Glomerular endothelial cell (primary cell): ENCODE measurements at places on chromosomes 7 and 10. TPM values are rescaled to one million over a fixed set of nuclear protein-coding genes. Genes with fewer than 3 reads are reported as not detected.
A peak's percentile ranks its signal among the peaks of the same experiment; 100 is the strongest.

DNA sequence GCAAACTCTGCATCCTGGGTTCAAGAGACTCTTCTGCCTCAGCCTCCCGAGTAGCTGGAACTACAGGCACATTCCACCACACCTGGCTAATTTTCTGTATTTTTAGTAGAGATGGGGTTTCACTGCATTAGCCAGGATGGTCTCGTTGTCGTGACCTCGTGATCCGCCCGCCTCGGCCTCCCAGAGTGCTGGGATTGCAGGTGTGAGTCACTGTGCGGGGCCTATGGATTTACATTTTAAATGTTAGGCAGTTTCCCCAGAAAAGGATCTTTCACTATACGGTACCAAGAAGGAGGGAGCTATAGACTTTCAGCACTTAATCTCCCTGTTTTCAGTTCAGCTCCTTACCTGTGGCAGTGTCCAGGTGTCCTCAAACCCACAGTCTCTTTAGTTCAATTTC lies 50.8 kb downstream of the SIRT1 start:
- DNase-seq, result no peak

- DNase-seq, result no peak
Observed at GRCh38 chr7:98038731-98039130, 48.7 kb upstream of the OCM2 start.

DNA sequence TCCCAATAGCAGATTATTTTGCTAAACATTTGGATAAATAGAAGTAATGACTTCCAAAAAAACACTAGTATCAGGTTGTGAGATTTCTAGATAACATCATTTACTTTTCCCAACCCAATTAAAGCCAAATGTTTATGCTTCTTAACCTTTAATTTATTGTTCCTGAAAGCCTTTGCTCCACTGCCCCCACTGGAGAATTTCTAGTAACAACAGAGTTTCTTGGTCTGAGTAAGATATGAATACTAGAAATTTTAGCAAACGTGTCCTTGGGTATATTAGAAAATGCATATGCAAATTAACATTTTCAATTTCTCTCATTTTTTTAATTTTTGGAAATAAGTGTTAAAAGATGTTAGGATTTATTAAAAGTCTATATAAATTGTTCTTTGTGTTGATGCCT lies 958.0 kb upstream of the PHF14 start:
- no peak for DNase-seq

- DNase-seq, result no peak
Observed at GRCh38 chr7:158527915-158528502, 59.6 kb downstream of the PTPRN2 start.

DNA sequence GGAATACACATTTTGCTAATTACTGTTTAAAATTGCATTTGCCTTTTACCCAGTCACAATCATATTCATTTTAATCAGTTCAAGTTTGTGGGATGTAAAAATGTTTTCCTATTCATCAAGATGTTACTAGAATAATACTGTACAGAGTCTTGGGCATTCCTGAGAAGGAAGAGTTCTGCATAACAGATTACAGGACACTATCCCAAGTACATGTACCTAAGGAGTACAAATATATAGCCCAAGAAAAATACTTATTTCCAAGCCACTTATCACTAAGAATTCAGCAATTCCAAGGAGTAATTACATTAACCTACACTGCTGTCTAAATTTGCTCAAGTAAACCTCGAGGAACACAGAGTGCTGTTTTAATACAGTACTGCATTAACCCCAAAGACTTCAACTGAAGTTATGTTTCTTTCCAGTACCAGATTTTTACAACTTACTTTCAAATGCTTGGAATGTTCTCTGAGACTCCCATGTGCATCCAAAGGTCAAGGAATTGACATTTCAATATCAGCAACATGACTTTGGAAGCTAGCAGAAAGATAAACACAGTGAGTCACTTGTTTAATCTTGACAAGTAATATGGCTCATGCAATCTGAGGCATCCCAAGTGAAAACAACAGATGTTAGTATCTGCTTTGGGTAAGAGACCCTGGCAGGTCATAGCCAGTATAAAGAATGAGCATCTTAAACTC lies 125.4 kb upstream of the BET1 start:
- peak; percentile 25 for DNase-seq

DNA sequence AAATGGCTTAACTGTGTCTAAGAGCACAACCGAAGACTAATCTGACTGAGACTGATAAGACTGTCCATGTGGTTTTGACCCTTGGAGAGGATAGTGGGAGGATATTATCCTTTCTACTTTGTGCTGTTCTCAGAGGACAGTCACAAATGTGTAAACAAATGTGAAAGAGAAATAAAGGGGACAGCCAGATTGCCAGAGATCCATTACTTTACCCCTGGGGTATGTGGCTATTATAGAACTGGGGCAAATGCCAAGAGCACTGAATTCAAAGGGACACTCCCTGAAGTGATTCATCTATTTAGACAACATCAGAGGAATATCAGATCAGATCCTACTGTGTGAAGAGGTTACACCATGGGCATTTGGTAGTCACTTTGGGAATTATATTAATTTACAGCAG lies 154.7 kb downstream of the RNLS start:
- DNase-seq, result no peak

- DNase-seq, result no peak
Observed at GRCh38 chr10:103616705-103617601, 123.4 kb downstream of the NEURL1 start.

- DNase-seq, result no peak
Observed at GRCh38 chr10:132113766-132114365, 48.1 kb downstream of the JAKMIP3 start.

DMBT1 gene
- total RNA-seq, result 0.12 TPM in 1 of 2 replicates, not detected in the other

GRCh38 chr10:100745882-100746783 lies 751 bp downstream of the PAX2 start:
- DNase-seq, result no peak

GRCh38 chr10:49474901-49475300 lies 64.0 kb downstream of the ERCC6 start:
- DNase-seq, result no peak

- no peak for DNase-seq
Observed at GRCh38 chr7:145848691-145849090, 267.9 kb upstream of the CNTNAP2 start.

IDE gene
- total RNA-seq, result 26.0 and 30.7 TPM in 2 replicates

EN2 gene
- total RNA-seq, result not detected in 2 replicates

GRCh38 chr7:923108-924041 lies 31.1 kb downstream of the ADAP1 start:
- DNase-seq, result no peak

DNA sequence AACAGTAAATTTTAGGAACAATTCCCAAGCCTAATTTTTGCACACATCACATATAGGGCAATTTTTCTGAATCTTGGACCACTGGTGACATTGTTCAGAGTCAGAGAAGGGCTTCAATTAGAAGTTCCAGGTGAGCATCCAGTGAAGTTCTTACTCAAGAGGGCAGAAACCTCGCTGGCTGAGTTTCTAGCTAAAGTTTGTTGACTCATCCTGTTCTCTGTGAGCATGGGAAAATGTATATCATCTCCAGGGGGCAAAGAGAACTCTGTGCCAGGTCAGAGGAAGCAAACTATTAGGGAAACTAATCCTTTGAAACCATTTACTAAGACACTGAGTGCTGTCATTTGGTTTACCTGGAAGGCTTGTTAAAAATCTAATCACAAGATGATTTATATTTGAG lies 695.6 kb upstream of the IGFBP3 start:
- DNase-seq, result no peak

- no peak for DNase-seq
Observed at GRCh38 chr7:152476551-152476950, 40.7 kb upstream of the KMT2C start.

- DNase-seq, result no peak
Observed at GRCh38 chr7:104772405-104773345, 241.3 kb upstream of the KMT2E start.

GRCh38 chr10:98096316-98096715 lies 38.1 kb upstream of the R3HCC1L start:
- DNase-seq, result no peak

VGF gene
- total RNA-seq, result 0.92 TPM in 1 of 2 replicates, not detected in the other

- no peak for DNase-seq
Observed at GRCh38 chr10:17074541-17074847, 55.1 kb downstream of the CUBN start.

DNA sequence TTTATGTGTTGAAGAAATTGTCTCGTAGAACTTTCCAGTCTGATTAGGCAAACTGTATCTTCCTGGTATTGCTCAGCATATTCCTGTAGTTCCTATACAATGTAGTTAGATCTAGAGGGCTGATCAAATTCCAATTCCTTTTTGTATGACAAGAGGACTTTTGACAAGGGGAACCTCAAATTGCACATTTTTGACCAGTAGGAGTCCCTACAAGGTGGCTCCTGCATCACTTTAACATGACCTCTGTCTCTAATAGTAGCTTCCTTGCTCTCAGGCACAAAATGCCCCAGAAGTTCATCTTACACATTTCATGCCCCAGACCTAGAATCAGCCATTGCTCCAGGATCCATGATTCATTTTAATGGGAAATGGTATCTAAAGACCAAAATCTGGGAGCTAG lies 18.7 kb downstream of the HERPUD2 start:
- DNase-seq, result no peak

DNA sequence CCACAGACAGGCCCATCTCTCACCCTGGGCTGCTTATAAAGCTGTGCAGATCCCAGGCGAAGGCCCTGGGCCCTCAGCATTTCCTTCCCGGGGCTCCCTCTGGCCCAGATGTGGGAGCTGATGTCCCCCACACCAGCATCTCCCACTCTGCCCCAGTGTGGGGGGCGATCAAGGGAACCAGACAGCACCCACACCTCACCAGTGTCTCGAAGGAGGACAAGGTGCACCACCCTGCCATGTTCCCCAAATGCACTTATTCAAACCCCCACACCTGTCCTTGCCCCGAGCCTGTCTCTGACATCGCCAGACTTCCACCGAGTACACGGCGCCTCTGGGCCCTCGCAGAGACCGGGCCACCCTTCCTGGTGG lies 19.6 kb downstream of the DPYSL4 start:
- no peak for DNase-seq

GRCh38 chr7:23864973-23865372 lies 155.0 kb downstream of the STK31 start:
- no peak for DNase-seq

DNA sequence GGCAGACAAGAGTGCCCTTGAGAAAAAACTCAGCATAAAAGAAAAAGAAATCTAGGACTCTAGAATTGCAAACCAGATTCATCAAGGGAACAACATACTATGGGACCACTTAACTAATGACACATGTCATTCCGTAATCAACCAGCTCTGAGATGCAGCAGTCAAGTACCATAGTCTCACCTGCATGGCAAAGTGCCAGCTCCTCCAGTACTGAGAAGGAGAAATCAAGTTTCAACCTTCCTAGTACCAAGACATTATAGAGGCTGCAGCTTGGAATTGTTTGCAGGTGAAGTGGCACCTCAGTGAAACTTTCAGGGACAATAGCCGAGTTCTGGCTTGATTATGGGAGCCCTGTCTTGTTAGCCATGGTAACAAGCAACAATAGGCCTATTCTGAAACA lies 11.5 kb downstream of the STEAP1 start:
- DNase-seq, result no peak

CCDC172 gene
- not detected in 2 replicates for total RNA-seq

GRCh38 chr7:72540923-72541322 lies 128.8 kb upstream of the CALN1 start:
- no peak for DNase-seq

- DNase-seq, result no peak
Observed at GRCh38 chr7:66110856-66111255, 3.8 kb upstream of the CRCP start.

LRGUK gene
- total RNA-seq, result 0.18 and 0.34 TPM in 2 replicates

- DNase-seq, result no peak
Observed at GRCh38 chr7:46565253-46566096, 644.4 kb upstream of the IGFBP3 start.

GRCh38 chr7:143733876-143734275 lies 23.6 kb downstream of the CTAGE6 start:
- DNase-seq, result no peak

- DNase-seq, result no peak
Observed at GRCh38 chr10:96532523-96532922, 18.8 kb upstream of the TLL2 start.

DNA sequence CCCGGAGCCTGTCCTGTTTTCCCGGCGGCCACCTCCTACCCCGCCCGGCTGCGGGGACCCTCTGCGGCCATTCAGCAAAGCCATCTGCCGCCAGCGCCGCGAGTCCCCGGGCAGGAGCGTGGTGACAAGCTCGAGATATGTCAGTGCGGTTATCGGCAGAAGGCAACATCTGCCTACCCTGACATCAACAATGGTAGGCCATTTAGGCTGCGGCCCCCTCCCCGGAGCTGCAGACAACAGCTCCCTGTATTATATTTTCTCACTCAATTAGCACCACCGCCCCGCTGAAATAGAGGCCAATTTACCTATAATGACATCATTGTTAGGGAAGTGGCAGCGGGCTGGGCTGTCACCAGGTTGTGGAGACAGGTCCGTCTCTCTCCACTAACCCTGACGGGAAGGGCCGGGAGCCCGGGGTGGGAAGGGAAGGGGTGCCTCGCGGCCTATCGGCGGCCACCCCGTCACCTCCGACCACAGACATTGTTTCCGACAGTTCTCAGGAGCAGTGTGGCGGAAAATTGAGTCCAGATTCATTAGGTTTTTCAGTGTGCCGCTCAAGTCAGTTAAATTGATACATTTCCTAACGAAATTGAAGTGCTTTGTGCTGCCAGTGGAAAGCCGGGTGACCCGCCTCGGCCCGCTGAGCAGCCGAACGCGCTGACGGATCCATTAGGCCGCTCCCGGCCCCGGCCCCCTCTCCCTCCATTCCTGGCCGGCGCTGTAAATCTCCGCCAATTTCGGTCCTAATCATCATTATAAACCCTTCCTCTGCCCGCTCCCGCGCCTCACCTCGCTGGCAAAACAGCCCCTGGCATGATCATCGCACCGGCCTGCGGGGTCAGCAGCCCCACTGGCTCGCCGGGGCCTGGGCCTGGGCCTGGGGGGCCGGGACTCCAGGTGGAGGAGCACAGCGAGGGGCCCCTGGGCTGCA lies 43.0 kb downstream of the UNCX start:
- DNase-seq, result no peak

DNA sequence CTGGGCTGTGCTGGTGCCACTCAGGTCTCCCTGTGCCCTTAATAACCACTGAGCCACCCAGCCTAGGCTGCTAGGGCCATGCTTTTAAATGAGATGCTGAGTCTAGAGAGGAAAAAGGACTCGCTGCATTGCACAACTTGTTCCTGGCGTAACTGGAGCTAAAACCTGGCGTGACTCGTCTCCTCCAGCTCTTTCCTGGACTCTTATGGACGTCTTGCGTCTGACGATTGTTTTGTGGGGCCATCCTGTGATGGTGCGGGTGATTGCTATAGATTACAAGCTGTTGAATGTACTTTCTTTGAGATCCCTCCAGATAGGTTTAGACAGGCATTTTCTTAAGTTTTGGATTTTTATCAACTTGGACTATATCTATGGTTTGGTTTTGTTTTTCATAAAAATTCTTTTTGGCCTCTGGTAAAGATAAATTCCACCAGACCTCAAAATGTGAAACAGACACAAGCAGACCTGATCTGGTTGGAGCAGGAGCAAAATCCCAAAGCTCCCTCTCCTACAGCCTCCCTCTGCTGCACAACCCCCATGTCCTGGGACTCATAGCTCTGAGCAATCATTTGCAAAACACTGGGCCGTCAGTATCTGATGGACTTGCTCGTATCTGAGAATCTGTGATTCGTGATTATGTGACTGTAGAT lies 230.3 kb downstream of the ARHGAP12 start:
- peak; percentile 75 for DNase-seq

- no peak for DNase-seq
Observed at GRCh38 chr10:109770663-109771062, 152.6 kb downstream of the XPNPEP1 start.

OPN1SW gene
- total RNA-seq, result not detected in 2 replicates

PNLIP gene
- total RNA-seq, result not detected in 2 replicates

GPR85 gene
- total RNA-seq, result 0.24 and 2.6 TPM in 2 replicates
